Stimulated activated CD8-positive, alpha-beta memory T cell treated with anti-CD3 and anti-CD28 coated beads, Interleukin-4, amount 100 ng/mL, for 1 hour (primary cell): ENCODE measurements at places on chromosomes 7 and 10.

GRCh38 chr10:33176688-33177087, 157.8 kb downstream of the NRP1 start:
- DNase-seq = no peak

DNA sequence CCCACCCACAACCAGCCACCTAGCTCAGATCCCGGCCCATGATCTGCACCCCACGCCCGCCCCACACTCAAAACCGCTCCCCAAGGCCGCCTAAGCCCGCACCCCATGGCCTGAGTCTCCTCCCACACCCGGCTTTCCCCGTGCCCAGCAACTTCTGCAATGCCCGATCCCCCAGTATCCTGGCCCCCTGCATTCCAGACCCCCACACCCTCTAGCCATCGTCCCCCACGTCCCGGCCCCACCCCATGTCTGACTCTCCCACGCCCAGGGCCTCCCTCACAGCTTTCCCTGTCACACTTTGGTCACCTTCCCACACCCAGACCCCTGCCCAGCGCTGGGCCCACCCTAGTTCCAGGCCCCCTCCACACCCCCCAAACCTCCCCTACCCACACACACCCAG, 20.1 kb upstream of the FXYD4 start:
- no peak for DNase-seq

DNA sequence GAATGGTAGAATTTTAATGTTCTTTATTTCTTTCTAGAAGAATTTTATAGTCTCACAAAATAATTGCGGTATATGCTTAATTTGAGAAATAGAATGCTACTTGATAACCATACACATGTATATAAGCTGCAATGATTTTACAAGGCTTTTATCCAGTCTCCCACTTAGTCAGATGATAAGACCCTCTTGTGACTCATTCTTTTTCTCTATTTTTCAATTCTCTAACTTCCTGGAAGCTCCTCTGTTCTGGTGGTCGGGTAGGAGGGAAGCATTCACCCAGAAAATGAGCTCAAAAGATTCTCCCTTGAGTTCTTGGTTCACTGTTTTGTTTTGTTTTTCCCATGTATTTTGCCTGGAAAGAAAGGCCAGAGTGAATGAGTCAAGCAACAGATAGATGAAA, 546.6 kb downstream of the INHBA start:
- no peak for DNase-seq

GRCh38 chr10:17074541-17074847, 55.1 kb downstream of the CUBN start:
- no peak for DNase-seq

DNA sequence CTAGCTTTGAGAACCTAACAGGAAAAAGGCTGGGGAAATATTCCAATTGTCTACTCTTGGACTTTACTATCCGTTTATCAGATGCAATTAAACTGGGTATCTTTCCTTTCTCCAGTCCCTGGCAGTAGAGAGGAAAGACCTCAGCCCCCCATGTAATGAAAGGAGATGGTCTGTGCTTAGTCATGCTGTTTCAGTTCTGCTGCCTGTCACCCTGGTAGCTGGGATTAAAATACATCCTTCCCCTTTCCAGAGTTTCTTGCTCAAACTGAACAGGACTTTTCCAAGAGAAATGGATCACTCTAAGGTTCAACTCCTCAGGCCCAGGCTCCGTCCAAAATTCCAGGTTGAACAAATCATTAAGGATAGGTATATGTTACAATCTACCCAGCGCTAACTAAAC, 202.9 kb downstream of the PTEN start:
- DNase-seq = no peak
